Pancreas (tissue), 10 donors: ENCODE measurements at places on chromosomes 7 and 10. TPM values are rescaled to one million over a fixed set of nuclear protein-coding genes. Genes with fewer than 3 reads are reported as not detected.

DNA sequence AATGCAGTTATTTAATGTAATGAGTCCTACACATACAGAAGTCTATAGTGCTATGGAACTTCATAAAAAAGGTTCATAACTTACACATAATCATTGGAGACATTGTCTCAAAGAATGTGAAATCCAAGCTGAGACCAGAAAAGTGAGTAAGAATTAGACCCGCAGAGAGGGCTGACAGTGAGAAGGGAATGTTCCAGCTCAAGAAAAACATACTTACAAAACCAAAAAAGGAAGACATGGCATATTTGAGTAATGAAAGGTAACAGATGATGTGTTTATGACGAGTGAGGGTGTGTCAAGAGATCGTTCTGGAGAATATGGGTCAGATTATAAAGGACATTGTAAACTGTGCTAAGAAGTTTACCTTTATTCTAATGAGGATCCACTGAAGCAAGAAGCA lies 566.5 kb downstream of the ATRNL1 start:
- no peak for DNase-seq

DNA sequence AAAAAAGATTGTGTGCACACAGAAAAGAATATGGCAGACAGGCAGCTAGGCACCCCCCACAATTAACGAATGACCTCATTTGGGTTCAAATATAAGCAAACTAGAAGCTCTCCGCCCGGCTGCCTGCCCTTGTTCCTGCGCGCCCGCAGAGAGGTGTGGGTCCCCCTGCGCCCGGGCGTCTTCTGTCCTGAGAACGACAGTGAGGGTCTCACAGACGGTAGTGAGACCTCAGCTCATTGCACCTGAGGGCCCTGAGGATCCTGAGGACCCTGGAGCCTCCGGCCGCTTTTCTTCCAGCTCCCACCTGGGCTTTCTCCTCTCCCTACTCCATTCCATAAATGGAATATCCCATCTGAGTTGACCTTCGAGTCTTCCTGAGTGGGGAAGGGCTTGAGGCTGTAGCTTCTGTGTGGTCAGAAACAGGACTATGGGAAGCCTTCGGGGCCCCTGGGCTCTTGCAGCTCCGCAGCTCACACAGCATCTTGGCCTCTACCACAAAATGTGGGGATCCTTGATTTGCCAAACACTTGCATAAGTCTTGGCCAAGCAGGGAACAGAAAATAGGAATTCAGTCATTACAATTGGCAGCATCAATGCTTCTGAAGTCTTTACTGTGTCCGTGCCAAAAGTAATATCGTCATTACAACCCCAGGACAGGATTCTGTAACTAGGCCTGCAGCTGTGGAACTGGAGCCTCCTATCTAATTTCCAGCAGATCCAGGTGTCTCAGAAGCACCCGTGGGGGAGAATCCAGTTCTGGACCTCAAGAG lies 43.8 kb downstream of the JAKMIP3 start:
- no peak for DNase-seq

DNA sequence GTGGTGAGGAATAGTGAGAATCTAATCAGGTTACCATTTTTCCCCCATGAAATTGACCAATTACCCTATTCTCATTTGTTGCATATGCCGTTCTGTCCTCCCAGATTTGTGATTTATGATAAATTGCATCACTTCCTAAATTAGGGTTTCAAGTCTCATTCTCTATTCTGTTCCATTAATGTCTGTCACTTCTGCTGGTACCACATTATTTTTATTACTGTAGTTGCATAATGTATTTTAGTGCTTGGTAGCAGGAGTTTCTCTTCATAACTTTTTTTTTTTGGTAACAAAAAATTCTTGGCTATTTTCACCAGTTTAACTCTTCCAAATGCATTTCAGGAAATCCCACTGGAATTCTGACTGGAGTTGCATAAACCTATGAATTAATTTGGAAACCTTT lies 44.0 kb upstream of the FAM133B start:
- no peak for DNase-seq

GRCh38 chr7:113799896-113800295 lies 118.9 kb downstream of the PPP1R3A start:
- no peak for DNase-seq

GRCh38 chr10:80739963-80740715 lies 202.4 kb downstream of the SH2D4B start:
- no peak for DNase-seq

DNA sequence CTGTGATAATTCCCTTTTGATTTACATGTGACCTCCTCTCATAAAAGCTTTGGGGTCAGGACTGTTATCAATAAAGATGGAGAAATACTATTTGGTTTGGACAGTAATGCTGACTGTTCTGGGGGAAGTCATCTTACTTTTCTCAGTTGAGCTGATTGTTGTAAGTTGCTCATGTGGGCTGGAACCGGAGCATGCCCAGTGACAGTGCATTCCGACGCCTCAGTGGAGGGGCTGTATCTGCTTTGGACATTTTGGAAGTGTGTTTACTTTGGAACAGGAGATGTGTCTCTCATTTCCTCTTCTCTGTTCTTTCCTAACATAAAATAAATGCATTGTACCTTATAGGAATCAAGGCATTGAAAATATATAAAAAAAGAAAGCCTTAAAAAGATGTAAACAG lies 30.1 kb downstream of the RBM33 start:
- DNase-seq: no peak

- DNase-seq: no peak
These were observed 20.1 kb downstream of the CYTH3 start for GRCh38 chr7:6252341-6252746.

DNA sequence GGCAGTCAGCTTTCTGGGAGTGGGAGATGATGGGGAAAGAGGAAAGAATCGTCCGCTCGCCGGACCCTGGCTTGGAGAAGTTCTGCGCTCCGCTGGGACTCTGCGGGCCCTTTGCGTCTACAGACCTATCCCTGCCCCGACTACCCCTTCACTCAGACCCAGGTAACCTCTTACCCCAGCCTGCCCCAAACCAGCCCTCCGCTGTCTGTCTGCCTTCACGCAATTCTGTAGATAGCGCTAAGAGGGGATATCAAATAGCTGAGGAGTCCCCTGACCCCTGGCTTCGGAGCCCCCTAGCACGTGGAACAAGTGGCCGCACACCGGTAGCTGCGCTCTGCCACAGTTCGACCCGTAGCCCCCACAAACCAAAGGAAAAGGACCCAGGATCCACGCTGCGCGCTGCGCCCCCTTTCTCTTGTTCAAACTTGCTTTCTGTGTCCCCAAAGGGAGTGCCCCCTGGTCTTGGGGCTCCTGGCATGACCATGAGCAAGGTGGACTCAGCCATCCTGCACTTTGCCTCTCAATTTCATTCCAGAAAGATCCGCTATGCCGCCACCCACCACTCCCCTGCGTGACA lies 7.0 kb downstream of the HOXA4 start:
- no peak for DNase-seq

GRCh38 chr7:5454485-5454884 lies 30.9 kb upstream of the TNRC18 start:
- DNase-seq: no peak

- DNase-seq: no peak
These were observed 95.0 kb downstream of the KLF6 start for GRCh38 chr10:3689871-3690510.

TAF5 gene
- 1.3 TPM for polyA plus RNA-seq

SPDYE18 gene
- polyA plus RNA-seq: 0.49 TPM

UBN2 gene
- polyA plus RNA-seq: 3.4 TPM
